ENCODE measurements at places on chromosomes 16 and 17.

GRCh38 chr17:77736199-77736585 is 222.3 kb upstream of the TNRC6C start:
- no peak for DNase-seq

- no peak for DNase-seq
Observed at GRCh38 chr16:9225527-9226316, 134.3 kb downstream of the HAPSTR1 start.

GRCh38 chr17:5019475-5019956 is 15.7 kb downstream of the SLC52A1 start:
- no peak for DNase-seq

GRCh38 chr17:27522028-27522635 is 65.9 kb downstream of the KSR1 start:
- DNase-seq, result no peak

- DNase-seq, result no peak
Observed at GRCh38 chr17:27512031-27512430, 55.8 kb downstream of the KSR1 start.

- no peak for DNase-seq
Observed at GRCh38 chr16:8751481-8752311, 45.7 kb downstream of the TMEM186 start.

GRCh38 chr17:59669411-59669810 is 37.8 kb downstream of the PTRH2 start:
- DNase-seq, result no peak

GRCh38 chr17:77721846-77722160 is 236.7 kb upstream of the TNRC6C start:
- DNase-seq, result no peak

DNA sequence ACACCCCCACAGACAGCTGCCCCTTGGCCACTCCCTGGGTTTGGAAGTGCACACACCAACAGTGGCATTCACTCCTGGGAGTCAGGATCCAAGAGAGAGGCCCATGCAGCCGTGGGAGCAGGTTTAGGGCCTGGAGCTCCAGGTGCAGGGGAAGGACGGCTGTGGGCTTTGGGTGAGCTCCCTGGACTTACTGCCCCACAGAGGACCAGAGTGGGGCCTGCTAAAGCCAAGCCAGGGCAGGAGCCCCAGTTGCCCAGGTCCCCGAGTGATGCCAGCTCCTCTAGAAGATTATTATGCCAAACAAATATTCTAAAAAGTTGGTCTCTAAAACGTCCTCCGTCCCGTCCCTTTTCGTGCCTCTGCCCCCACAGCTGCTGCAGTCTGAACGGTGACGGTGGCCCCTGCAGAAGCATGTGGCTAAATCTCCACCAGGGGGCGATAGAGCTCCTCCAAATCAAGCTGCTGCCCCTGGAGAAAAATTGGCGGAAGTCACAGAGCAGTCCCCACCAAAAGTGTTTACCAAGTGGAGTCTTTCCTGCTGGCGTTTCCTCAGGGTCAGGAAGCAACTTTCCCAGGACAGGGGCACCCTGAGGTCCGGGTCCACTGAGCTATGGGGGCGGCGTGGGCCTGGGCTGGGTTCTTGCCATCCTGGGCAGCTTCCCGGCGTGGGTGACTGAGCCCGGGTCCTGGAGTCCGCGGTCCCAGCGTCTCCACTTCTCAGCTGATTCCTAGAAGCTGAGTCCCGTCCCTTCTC is 4.2 kb downstream of the ARMC7 start:
- DNase-seq, result peak; percentile 88
